NCI-H1417 (cell line): ENCODE measurements at places on chromosomes 1 and 21.

DNA sequence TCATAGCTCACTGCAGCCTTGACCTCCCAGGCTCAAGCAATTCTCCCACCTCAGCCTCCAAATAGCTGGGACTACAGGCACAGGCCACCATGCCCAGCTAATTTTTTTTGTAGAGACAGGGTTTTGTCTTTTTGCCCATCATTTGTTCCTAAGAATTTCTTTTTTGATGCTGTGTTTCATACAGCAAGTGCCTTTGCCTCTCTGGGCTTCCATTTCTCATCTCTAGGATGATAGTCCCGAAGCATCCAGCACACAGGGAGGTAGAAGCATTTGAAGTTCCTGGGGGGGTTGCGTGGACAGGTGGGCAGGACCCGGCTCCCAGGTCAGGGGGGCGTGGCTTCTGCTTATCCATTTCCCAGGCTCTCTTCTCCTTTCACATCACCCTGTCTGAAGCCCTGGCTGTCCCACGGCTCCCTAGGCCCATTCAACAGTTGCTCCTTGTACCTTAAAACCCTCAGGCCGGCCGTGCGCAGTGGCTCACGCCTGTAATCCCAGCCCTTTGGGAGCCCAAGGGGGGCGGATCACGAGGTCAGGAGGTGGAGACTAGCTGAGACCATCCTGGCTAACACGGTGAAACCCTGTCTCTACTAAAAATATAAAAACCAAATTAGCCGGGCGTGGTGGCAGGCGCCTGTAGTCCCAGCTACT is 3.4 kb downstream of the ATP13A2 start:
- no peak for DNase-seq

- no peak for DNase-seq
Measured at GRCh38 chr1:153550827-153551500, 1.9 kb upstream of the S100A3 start.

DNA sequence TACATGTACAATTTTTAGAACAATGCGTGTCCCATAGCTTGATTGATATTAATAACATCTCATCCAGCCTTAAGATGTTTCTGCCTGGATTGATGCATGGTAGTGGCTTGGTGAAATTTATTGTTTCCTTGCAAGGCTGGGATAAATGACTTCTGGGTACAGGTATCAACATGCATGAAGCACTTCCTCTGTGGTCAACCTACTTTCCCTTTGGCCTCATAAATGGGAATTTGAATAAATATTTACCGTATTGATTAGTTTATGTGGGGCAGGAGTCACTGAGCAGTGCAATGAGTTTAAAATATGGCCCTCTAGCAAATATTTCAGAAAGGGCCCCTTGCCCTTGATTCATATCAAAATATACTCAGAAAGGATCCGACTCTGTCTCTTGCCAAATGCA is 83.9 kb upstream of the KCNE2 start:
- DNase-seq = no peak

DNA sequence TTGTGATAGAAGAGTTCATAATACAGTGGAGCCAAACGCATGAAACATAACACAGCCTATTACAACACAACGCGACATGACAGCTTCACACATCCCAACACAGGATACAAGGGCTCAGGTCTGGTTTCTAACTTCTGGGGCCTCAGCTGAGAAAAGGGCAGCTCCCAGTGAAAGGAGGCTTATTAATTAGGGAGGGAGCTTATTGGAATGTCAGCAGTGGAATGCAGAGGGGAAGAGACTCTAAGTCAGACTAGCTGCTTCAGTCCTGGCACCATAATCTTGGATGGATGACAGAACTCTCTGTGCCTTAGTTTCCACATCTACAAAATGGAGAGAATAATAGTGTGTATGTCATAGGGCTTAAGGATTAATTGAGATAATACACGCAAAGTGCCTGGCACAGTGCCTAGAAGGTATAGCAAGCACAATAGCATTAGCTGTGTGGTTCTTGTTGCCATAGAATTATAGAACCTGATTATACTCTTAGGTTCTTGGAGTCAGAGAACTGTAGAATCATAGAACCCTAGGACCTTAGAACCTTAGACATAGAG is 22.7 kb upstream of the SLC2A1 start:
- DNase-seq = no peak

DNA sequence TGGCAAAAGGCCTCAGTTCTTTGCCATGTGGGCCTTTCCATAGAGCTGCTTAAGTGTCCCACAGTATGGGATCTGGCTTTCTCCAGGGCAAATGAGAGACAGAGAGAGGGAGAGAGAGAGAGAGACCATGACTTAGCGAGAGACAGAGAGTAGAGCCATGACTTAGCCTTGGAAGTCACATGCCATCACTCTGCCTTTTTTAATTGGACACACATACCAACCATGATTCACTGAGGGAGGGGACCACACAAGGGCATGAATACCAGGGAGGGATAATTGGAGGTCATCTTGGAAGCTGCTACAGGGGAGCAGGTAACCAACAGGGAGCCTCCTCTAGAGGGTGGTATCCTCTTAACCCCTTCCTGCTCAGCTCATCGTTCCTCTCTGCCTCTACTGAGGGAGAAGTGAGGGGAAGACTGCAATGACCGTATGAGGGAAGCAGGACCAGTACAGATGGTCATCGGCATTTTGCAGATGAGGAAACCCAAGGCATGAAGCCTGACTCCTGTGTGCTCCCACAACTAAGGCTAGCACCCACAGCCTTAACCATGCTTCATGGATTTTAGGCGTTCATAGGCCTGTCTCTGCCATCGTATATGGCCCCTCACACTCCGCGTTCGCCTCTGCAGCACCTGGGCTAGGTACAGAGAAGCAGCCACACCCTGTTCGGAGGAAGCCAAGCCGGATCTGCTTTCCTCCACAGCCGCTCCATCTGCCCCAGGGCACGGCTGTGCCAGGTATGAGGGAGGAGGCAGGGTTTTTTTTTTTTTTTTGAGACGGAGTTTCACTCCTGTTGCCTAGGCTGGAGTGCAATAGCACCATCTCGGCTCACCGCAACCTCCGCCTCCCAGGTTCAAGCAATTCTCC is 38.6 kb downstream of the MEF2D start:
- DNase-seq = no peak

DNA sequence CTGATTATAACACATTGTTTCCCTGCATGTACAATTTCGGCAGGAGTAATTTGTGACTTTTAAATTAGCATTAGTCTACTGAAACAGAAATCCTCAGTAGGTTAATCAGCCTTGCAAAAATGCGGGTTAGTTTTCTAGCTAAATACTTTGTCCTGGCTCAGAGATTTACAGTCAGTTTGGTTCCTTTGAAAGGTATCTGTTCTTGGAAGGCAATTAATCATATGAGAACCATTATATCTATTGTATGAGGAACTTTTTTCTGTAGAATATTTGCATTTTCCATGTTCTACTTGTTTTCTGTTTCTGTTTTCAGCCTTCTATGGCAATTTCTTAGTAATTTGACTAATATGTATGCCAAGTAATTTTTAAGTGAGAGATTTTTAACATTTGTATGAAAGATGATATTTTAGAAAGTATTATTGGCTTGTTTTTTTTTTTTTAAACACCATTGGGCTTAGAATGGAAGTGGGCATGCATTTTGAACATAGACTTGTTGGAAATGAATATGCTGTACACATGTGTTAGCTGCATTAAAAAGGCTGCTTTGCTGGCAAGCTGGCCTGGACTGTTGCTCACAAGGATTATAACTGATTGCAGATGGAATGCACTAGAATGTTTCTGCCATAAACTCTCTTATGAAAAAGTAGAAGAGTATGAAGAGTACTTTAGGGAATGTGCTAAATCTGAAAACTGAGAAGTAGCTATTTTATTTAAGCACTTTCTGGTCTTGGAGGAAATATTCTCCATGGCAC is 26.2 kb downstream of the KIF1B start:
- no peak for DNase-seq
